ENCODE measurements at places on chromosomes 11 and 22. TPM values are rescaled to one million over a fixed set of nuclear protein-coding genes. Genes with fewer than 3 reads are reported as not detected.
A peak's percentile ranks its signal among the peaks of the same experiment; 100 is the strongest.

Gene ANO1
- not detected for polyA plus RNA-seq

Gene EMID1
- not detected for polyA plus RNA-seq

DNA sequence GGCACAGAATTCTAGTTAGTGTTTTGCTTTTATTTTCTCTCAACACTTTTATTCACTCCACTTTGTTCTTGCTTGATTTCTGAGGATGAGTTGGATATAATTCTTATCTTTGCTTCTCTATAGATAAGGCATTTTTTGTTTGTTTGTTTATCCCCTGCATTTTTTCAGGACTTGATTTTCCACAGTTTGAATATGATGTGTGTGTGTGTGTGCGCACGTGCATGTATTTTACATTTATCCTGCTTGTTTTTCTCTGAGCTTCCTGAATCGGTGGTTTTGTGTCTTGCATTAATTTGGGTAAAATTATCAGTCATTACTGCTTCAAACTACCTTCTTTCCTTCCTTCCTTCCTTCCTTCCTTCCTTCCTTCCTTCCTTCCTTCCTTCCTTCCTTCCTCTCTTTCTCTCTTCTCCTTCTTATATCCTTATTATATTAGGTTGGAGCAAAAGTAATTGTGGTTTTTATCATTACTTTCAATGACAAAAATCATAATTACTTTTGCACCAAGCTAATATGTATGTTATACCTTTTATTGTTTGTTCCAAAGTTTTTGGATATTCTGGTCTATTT is 679.9 kb upstream of the RAG2 start:
- DNase-seq: no peak

DNA sequence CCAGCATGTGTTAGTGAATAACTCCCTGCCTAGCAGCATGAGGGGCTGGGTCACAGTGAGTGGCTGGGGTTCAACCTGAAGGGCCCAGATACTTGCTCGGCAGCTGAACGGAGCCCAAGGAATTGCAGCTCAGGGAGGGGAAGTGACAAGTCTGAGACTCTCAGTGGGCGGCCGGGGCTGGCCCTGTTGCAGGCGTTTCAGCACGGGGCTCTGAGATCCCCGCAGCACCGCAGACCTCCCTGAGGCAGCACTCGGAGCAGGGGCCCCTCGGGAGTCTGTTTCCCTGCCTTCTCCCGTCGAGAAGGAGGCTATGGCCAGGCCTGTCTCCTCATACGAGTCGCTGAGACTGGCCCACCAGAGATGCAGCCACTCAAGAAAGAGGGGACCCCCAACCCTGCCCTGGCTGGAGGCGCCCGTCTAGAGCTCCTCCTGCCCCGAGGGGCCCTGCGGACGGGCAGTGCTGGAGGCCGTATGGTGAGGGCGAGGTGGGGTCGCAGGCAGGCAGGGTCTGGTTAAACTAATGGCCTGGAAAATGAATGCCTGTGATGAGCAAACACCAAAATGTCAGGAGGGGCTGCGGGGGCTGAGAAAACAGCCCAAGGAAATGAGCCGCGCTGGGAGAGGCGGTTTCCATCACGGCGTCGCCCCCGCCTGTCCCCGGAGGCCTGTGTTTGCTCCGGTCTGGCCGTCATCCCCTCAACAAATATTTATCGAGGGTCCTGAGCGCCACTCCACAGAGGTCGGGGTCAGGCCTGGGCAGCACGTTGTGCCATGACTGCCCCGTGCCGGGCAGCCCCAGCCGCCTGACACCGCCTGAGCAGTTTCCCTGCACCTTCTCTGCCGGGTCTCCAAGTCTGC is 9.3 kb downstream of the TSSC4 start:
- DNase-seq: no peak

GRCh38 chr22:27827604-27828587 is 26.3 kb upstream of the MN1 start:
- DNase-seq: no peak

DNA sequence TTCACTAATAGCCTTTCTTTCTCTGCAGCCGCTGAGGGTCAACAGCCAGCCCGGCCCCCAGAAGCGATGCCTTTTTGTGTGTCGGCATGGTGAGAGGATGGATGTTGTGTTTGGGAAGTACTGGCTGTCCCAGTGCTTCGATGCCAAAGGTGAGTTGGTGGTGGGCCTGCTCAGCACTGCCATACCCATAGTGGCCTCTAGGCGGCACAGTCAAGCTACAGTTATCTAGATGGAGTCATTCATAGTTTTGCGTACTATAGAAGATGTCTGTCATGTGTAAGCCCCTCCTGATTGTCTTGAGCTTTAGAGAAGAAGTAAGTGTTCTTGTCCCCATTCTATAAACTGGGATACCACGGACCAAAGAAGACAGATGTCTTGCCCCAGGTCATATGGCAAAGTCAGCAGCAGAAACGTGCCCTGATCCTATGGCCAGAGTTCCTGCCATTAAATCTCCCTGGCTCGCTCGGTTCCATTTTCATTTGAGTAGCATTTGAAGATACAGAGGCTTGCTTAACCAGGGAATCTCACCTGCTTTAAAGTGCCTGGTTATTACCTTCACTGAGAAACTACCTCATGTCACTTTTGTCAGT is 42.1 kb upstream of the CRTAM start:
- DNase-seq: peak; percentile 51

- DNase-seq: no peak
Measured at GRCh38 chr22:39432361-39432811, 24.4 kb upstream of the MGAT3 start.

- DNase-seq: no peak
Measured at GRCh38 chr11:131691181-131692041, 321.0 kb downstream of the NTM start.

Data from CD4-positive, CD25-positive, alpha-beta regulatory T cell (primary cell).